Stimulated activated CD8-positive, alpha-beta memory T cell treated with anti-CD3 and anti-CD28 coated beads, Interleukin-4, amount 100 ng/mL, for 1 hour (primary cell): ENCODE measurements at places on chromosomes 11 and 22.

DNA sequence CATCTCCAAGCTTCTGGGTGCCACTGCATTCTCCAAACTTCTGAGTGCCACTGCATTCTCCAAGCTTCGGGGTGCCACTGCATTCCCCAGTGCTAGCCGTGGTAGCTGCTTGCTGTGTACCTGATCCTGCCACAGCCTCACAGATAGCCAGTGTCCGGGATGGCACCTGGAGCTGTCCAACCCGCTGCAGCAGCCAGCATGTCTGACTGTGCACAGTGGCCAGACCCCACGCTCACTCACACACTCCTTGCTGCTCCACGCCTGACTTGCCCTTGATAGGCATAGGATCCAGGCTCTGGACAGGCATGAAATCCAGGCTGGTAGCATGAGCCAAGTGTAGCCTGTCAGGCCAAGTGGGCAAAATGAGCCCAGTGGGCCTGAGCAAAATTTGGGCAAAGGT, 465.0 kb downstream of the GUCY1A2 start:
- DNase-seq, result no peak

DNA sequence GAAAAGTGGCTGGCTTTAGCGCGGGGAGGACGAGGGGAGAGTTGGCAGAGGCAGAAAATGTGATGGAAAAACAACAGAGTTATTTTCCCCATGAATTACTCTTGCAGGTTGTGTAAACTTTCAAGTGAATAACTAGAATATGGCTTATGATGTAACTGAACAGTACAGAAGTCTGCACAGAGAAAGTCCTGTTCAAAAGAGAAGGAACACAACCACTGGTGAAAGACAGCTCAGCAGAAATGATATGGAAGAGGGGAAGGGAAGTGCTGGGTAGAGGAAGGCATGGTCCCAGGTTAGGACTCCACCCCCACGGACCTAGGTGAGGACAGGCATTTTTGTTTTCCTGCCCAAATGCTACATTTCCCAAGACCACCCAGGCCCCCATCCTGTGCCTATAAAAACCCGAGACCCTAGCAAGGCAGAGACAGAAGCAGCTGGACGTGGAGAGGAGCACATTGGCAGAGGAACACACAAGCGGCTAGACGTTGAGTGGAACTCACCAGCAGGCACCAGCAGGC, 77.7 kb downstream of the MAML2 start:
- DNase-seq, result no peak

DNA sequence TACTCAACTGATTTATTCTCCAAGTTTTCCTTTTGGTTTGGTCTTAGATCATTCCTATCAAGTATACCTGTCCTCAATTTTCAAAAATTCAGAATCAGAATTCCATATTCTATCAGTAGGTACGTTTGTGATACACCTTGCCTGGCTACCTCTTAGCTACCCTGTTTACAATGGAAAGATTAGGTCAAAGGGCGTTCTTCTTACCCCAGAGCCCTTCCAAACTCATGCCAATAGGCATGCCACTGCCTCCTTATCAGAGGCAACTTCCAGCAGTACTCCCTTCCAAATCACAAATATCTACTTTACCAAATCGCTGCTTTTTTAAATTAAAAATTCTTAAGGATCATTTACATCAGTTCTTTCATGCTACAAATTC, 1.0 kb downstream of the PATL1 start:
- DNase-seq, result no peak

DNA sequence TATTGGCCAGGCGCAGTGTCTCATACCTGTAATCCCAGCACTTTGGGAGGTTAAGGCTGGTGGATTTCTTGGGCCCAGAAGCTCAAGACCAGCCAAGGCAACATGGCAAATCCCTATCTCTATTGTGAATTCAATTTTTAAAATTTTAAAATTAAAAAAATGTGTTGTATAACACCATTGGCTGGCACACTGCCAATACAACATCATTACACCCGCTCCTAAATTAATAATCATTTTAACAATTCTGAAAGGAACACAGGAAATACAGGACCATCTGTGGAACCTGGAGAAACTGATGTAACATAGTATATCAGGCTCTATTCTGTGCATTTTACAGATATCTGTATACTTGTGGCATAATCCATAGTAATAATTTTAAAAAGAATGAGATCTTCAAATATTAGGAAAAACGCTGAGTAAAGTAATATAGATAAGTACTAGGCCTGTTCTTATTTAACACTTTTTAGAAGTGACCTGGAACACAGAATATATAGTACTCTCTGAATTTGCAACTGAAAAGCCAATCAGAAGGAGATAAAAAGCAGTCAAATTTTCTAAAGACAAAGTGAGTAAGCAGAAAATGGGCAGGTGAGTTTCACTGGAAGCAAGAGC, 124.3 kb downstream of the APOL5 start:
- DNase-seq, result no peak

DNA sequence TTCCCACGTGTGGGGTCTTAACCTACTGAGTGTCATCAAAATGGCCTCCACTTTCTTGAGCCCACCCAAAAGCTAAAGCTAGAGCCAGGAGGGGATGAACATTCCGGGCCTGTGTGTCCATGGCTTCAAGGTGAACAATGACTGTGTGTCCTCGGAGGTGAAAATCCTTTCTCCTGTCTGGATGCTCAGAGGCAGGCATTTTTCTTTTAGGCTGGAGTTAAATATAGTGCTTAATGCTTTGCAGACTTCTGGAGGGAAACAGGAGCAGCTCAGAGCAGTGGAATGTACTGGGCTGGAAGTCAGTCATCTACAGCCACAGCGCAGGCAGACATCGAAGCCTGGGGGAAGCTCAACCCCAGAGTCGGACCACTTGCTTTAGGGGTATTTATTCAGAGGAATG, 68.6 kb upstream of the TMEM45B start:
- no peak for DNase-seq

DNA sequence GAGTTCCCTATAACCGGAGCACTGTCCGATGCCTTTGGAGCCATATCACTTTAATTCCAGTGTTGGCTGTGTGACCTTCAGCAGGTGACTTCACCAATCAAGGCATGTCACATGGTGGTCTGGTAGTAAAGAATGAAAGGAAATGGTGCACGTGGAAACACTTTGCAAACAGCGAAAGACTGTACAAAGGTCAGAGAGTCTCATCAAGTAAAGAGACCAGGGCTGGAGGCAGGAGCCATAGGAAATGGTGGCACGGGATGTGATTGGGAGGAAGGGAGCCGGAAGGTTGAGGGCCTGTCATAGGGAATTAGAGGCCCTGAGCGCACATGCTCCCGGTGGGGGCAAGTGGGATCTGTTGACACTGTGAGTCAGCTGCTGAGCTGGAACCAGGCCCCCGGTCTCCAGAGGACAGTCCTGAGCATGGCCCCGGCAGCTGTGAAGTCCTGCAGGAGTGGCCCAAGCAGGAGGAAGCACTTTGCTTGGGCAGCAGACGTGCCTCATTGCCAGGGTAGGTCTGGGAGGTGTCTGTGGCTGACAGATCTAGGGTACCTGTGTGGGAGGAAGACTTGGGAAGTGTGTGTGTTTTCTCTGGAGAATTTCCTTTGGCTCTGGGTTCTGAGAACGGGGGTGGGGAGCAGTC, 2.0 kb downstream of the DAGLA start:
- DNase-seq, result no peak

DNA sequence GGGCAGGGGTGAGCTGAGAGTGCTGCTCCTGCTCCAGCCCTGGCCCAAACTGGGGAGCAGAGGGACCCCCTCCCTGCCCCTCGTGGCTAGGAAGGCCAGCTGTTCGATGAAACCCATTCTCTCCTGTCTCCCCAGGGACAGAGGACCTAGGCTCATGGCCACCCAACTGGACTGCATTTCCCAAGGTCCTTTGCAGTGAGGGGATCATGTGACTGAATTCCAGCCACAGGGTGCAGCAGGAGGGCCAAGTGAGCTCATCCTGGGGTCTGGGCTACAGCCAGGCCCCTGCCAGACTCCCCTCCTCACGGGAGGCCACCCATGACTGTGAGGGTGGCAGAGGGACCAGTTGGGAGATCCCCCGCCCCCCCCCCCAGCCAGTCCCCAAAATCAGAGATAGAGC, 777.6 kb downstream of the TBC1D22A start:
- no peak for DNase-seq

GRCh38 chr11:131279654-131280384, 90.6 kb upstream of the NTM start:
- no peak for DNase-seq

GRCh38 chr11:130625578-130626306, 177.3 kb downstream of the ADAMTS15 start:
- no peak for DNase-seq

DNA sequence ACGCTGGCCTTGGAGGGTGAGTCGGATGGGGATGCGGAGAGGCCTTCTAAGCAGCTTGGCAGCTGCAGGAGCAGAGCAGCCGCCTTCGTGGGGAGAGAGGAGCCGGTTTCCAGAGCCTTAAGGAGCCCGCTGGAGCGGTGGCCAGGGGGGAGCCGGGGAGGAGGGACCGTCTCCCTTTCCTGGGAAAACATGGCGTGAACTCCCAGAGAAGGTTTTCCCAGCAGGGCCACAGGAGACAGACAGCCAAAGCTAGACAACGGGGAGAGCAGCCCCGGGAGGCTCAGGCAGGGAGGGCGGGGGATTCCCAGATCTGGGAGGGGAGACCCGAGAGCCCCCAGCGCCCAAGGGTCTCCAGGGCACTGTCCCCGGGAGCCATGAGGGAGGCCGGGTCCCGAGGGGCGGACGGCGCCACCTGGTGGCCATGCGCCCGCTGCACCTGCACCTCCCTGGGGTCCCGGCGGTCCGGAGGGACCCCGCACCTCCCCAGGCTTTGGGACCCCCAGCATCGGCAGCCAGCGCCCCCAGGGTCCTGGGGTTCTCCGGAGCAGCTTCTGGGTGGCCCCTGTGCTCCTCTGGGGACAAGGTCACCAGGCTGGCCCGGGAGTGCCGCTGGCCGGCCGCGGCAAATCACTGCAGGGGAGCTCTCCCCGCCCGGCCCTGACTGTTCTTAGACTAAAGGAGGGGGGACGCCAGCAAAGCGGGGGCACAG, 2.4 kb upstream of the SYT8 start:
- DNase-seq, result peak; percentile 48

- DNase-seq, result no peak
These were observed 1.1 kb downstream of the FAT3 start for GRCh38 chr11:92225568-92226330.

GRCh38 chr11:111370902-111371578, 8.0 kb downstream of the POU2AF1 start:
- no peak for DNase-seq

GRCh38 chr11:130858215-130858614, 58.1 kb downstream of the SNX19 start:
- no peak for DNase-seq

GRCh38 chr22:28296452-28296851, 377.4 kb upstream of the PITPNB start:
- DNase-seq, result no peak

DNA sequence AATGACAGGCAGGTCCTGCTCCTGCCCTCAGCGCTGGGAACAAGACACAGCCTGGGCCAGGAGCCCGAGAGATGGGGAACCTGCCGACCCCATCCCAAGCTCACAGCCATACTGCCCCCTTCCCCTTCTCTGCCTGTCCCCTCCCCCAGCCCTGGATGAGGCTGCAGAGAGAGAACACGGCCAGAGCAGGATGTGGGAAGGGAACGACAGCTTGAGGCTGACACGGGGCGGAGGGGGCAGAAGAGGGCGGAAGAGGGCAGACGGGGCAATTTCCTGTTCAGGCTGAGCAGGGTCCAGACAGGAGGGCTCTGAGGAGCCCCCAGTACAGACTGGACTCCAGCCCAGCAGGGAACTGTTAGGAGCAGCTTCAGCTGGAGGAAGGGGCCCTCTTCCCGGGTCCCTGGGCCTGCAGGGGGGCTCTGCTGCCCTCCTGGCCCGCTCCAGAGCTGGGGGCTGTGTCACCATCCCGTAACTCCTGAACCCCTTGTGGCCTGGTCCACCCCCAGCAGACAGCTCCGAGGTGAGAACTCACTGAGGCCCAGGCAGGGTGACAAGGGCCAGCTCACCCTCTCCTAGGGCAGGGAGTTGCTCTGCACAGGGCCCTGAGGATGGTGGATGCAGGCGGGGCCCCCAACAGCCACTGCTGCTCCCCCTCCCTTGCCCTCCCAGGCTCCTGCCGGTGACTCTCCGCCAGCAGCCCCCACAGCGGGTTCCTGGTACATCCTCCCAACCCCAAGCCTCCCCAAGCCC, 5.7 kb downstream of the CTSD start:
- peak; percentile 24 for DNase-seq

GRCh38 chr11:131422029-131422428, 51.6 kb downstream of the NTM start:
- DNase-seq, result no peak

- DNase-seq, result no peak
These were observed 116.6 kb downstream of the PLEKHA7 start for GRCh38 chr11:16897470-16898061.

- DNase-seq, result no peak
These were observed 15.8 kb downstream of the PHLDB1 start for GRCh38 chr11:118623269-118623655.

DNA sequence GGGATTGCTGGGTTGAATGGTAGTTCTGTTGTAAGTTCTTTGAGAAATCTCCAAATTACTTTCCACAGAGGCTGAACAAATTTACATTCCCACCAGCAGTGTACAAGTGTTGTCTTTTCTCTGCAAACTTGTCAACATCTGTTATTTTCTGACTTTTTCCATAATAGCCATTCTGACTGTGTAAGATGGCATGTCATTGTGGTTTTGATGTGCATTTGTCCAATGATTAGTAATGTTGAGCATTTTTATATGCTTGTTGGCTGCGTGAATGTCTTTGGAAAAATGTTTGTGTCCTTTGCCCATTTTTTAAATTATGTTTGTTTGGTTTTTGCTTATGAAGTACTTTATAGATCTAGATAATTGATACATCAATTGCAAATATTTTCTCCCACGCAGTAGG, 1025.0 kb downstream of the JRKL start:
- no peak for DNase-seq

DNA sequence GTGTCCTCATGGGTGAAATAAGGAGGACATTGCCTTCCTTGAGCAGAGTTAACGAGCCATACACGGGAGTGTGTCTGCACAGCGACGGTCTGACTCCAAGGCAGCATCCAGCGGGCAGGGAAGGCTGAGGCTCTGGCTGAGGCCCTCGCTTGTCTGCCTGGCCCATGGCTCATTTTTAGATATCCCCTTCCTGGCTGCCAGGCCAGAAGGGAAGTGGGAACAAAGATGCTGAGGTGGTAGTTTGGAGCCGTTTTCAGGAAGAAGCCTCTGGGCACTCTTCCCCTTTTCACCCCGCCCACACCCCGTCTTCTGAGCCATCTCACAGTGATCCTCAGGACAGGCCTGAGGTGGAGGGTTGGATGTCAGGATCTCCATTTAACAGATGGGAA, 3.0 kb upstream of the SLCO2B1 start:
- no peak for DNase-seq

GRCh38 chr11:32435511-32435941, at the start of gene WT1:
TSS of gene WT1 (minus strand) at chr11:32435539.
- DNase-seq, result no peak

DNA sequence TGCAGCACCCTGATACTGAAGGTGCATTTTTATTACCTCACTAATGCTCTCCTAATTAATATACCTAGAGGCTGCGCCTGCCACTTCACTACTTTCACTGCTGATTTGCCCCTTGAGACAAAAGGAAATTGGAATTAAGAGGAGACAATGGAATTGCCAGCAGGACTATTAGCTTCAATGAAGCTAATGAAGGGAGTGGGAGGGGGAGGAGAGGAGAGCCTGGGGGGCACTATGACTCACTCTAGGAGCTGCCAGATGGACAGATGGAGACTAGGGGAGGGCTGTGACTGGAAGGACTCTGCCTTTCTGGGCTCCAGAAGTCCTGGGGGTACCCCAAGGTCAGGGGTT, 102.8 kb upstream of the DRD2 start:
- no peak for DNase-seq

GRCh38 chr11:64533501-64533900, 57.5 kb upstream of the SLC22A12 start:
- no peak for DNase-seq

GRCh38 chr22:39558254-39558727, 12.3 kb upstream of the CACNA1I start:
- DNase-seq, result no peak

- no peak for DNase-seq
These were observed 228.3 kb downstream of the KIRREL3 start for GRCh38 chr11:126772267-126772666.
